ENCODE measurements at places on chromosomes 7 and 10. TPM values are rescaled to one million over a fixed set of nuclear protein-coding genes. Genes with fewer than 3 reads are reported as not detected.

GRCh38 chr10:96606946-96607345, 20.1 kb upstream of the TM9SF3 start:
- no peak for DNase-seq

GRCh38 chr10:104659809-104660208, 18.7 kb downstream of the SORCS3 start:
- no peak for DNase-seq

DNA sequence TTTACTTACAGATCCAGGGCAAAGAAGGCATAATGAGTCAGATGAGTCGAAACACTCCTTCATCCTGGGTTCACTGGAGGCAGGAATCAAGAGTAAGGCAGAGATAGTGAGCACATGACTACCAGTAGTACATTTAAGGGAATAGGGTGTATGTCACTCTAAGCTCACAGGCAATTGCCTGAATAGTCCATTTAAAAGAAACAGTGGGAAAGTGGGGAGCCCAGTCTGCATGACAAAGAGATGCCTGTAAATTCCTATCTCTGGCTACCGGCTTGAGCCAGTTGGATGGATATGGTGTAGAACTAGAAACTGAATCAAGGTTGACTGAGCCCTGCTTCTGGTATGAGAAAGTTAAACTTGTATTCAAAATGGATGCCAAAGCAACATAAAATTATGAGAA, 861.5 kb upstream of the ZWINT start:
- DNase-seq: no peak

DNA sequence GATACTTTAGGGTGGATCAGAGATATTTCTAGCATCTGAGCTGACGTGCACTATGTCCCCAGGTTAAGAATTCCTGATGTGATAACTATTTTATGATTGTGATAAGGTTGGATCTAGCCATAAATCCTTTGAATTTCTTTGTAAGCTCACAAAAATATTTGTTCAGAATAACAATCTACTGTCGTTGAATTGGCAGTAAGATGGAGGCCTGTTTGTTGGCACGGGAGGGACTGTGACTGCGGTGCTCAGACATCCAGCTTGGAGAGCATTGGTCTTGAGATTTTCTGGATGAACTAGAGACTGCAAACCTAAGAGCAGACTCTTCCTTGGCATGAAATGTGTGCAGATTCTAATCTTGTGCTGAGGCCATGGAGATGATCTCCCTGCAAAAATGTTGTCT, 131.1 kb downstream of the LRRC4 start:
- no peak for DNase-seq

C10orf95 gene
- total RNA-seq: 7.7 TPM

CPA2 gene
- 298 TPM for total RNA-seq
